Dorsolateral prefrontal cortex (tissue), 122 donors: ENCODE measurements at places on chromosomes 2 and 18.
A peak's percentile ranks its signal among the peaks of the same experiment; 100 is the strongest.

DNA sequence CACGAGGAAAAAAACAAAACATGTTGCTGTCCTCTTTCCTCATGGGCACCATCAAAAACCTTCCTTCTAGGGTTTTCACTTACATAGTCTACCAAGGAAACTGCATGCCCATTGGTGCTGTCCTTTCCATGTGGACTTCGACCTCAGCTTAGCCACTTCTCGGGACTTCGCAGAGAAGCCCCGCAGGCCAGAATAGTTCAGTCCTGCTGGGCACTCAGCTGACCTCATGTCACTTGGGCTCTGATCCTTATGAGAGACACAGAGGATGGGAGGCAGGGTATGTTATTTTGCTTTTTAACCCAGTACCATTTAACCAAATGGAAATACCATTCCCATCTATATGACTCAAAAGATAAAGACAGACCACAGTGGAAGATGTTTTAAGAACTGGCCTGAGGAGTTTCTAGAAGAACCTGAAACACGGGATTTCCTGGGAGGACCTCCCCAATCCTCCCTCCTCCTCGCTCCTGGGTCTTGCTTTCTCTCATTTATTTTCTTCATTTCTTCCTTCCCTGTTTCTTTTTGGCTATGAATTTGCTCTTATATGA lies 28.4 kb downstream of the AAK1 start:
- no peak for DNase-seq

DNA sequence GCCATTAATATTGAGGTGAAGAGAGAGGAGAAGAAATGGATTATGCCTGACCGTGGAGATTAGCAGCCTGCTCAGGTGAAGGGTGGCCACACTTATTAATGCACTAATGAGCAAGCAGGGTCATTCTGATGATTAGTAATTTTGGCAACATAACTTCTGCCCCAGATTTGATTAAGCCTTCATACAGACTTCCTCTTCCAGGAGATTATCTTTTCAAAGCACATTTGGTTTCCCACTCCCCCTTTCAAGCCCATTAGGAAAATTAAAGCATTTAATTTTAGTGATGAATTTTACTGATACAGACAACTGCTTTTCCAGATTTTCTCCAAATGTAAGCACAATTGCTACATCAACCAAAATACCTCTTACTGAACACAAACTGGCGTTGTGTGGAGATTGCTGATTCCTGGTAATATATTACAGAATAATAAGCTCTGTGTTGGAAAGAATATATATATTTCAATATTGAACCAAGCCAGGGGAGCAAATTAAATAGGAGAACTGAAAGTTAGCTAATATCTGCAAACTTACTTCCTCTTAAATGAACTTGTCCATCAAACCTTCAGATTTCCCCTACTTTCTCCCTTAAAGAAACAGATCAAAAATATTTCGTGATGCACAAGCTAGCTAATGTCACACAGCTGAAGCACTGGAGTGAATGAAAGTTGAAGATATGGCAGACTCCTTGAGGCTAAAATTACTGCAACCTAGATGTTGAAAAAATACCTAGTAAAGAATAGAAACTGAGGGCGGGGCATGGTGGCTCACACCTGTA lies 140.8 kb downstream of the FAM210A start:
- no peak for DNase-seq

DNA sequence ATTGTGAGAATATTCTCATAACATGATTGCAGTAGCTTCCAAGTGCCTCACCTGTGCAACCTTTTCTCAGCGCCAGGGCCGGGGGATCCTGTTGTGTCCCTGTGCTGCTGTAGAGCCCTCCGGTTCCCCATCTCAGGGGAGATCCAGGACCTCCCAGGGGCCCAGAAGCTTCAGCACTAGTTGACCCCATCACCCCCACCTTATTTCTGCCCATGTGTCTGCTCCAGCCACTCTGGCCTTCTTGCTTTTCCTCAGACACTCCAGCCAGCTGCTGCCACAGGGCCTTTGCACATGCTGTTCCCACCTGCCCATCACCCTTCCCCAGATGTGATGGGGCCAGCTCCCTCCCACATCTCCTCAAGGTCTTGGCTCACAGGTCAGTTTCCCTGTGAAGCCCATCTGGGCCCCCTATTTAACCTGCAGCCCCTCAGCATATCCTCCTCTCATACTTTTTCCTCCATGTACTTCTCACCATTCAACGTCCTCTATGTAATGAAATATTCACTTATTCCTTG lies 226.5 kb downstream of the SEPTIN10 start:
- DNase-seq: no peak

DNA sequence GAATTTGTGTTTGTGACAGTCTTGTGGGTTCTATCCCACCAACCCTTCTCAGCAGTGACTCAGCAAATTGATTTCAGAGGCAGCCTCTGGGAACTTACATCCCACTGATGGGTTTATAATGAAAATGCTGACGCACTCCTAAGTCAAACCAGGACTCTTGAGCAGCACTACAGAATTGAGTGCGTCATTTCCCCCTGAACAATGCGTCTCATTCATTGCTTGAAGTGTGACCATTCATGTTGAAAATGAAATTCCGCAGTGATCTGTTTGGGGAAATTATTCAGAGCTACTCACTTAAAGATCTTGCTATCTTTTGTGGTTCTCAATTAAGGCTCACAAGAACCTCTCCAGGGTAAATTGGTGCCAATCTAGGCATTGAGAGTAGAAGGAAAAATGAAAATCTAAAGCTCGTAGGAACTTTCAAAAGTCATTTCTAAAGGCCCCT lies 417.7 kb upstream of the SLC14A2 start:
- no peak for DNase-seq

GRCh38 chr2:69237070-69237670 lies 149.9 kb downstream of the GFPT1 start:
- DNase-seq: no peak

GRCh38 chr2:190765386-190766173 lies 115.0 kb upstream of the GLS start:
- DNase-seq: no peak

GRCh38 chr2:80947601-80948130 lies 643.1 kb upstream of the LRRTM1 start:
- no peak for DNase-seq

DNA sequence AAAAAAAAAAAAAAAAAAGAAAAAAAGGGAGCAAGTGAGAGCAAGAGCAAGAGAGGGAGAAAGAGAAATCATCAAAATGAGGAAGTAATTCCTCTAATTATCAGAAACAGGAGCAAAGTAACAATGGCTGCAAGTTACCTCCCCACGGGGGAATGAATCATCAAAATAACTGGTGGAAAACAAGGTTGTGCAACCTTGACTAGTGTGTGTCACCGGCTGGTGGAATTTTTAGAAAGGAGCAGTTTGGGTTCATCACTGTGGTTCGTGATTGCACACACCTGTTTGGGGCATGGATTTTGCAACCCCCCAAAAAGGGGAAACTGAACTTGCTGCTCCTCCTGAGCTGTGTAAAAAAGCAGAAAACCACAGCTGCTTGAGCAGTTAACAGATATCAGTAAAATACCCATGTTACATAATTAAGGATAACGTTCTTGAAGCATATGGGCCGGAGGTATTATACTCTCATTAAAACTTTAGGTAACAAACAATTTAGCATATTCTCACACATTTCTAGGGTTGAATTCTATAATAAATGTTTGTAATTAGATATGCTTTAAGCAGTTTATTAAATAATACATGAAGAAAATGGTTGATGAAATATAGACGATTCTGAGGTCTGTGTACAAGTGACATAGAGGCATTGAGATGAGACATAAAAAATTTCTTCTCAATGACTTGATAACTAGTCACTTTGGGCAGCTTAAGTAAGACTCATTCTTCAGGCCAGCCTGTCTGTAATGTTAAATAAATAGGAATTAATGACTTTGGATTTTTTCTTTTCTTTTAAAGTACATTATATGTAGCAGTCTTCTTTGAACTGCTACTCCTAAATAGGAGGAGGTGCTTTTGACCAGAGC lies 184.2 kb upstream of the ZEB2 start:
- DNase-seq: no peak

- DNase-seq: no peak
Measured at GRCh38 chr18:34929336-34929780, 111.9 kb upstream of the MAPRE2 start.

DNA sequence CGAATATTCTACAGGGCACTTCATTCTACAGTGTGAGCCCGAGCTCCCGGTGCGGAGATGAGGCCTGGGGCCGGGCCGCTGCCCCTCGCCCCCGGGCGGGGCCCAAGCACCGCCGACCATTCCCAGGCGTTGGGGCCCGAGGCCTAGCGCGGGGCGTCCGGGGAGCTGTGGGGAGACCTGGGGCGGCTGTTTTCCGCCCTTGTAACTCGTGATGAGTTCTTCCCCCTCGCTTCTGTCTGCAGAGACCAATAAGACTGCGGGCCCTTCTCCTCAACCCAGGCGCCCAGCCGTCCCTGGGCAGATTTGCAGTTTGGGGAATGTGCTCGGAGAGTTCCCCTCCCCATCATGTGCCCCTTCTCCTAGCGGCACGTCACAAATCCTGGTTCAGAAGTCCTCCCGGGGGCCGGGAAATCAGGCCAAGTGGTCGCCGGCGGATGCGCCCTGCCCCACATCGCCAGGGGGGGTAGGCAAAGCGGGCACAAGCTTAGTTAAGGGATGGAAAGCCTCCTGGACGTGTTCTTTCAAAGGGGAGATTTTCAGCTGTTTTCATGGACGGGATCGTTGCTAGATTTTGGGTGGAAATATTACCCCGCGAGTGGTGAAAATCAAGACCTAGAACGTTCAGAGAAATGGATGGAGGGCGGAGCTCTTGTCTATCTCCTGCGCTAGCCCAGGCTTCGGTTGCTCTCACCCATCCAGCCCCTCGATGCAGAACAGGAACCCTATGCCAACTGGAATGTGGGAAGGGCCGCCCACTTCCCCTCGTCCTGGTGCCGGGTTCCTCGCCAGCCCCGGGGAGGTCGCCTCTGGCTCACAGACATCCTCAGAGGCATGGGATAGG lies 18.8 kb upstream of the HAAO start:
- DNase-seq: peak; percentile 68

DNA sequence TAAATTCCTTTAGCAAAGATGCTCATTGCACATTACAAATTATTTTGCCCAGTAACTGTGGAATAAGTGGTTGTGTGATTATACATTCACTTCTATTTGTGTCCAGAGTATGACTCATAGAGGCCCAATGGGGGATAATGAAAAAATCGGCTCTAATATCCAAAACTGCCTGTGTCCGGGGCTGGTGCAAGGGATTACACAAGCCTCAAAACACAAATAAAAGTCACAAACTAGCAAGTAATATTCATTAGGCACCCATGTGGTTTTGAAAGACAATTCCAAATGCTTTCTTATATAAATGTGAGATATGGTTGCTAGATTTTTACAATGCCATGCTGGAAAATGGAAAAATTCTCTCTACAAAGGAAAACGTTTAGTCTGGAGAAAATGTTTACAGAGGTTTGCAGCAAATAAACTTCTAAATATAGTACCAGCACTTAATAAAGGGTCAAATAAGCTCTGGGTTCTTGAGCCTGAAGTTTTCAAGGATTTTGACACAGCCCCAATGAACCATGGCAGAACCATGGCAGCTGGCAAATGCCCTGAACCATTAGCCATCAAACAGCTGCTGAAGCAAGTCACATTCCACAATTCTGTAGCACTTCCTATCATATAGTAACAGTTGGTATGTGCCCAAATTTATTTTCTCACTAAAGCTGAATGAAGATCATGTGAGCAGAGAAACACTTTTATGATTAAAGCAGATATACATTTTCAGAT lies 40.5 kb downstream of the IRS1 start:
- no peak for DNase-seq

DNA sequence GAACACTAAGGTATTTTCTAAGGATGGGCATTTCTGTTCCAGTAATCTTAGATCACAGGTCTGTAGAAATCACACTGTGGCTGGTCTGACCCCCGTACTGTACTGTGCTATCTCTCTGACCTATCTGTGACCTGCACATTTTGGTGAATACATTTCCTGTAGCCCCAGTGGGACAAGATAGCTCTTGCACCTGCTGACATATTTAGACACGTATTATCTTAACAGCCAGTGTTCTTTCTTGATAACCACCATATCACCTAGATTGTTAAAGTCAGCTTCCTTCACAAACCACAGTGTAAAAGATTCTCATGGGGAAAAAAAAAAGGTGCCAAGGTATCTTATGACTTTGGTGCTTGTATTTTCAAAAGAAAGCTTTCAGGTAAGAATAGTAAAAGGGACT lies 39.8 kb upstream of the TMEM247 start:
- DNase-seq: no peak

DNA sequence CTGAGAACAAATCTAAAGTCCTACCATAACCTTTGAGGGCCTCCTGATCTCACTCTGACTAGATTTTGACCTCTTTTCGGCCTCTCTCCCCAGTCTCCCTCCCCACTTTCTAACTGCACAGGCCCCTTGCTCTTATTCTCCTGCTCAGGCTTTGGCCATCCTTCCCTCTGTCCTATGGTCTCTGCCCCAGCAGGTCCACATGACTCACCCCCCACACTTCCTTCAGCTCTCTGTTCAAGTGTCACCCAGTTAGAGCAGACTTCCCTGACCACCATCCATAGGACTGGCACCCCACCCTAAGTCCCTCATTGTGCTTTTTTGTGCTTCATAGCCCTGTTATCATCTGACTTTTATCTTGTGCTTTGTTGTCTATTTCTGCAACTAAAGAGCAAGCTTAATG lies 41.2 kb upstream of the NT5C1B start:
- DNase-seq: no peak

DNA sequence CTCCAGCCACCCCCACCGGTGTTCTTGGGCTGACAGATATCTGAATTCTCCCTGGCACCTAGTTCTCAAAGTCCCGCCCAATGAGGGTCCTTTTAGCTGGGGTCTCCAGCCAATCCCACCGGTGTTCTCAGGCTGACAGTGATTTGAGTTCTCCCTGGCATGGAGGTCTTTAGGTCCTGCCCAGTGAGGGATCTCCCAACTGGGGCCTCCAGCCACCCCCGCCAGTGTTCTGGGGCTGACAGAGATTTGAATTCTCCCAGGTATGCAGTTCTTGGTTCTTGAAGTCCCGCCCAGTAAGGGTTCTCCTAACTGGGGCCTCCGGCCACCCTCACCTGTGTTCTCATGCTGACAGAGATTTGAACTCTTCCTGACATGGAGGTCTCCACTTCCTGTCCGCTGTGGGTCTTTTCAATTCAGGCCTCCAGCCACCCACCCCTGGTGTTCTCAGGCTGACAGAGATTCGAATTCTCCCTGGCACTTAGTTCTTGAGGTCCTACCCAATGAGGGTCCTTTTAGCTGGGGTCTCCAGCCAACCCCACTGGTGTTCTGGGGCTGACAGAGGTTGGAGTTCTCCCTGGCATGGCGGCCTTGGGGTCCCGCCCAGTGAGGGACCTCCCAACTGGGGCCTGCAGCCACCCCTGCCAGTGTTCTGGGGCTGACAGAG lies 154.6 kb downstream of the ANKRD36 start:
- peak; percentile 27 for DNase-seq

GRCh38 chr2:10533811-10534321 lies 85.7 kb upstream of the ODC1 start:
- no peak for DNase-seq

GRCh38 chr2:38045811-38046210 lies 30.1 kb downstream of the CYP1B1 start:
- DNase-seq: no peak

DNA sequence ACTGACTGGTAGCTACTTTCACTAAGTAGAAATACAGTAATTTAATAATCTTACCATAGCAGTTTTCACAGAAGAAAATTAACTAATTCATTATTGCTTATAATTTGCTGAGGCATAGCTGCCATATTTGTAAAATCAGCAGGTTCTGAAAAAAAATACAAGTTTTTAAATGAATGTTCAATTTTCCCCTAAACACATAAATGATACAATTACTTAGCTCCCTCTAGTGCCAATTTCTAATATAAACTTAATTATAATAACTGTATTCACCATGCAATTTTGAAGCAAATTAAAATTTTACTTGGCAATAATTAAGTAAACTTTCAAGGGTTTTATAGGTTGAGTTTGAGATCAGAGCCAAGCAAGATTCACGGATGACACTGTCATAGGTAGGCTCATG lies 1321.6 kb upstream of the ACVR2A start:
- no peak for DNase-seq
